Activated naive CD4-positive, alpha-beta T cell treated with anti-CD3 and anti-CD28 coated beads for 36 hours (primary cell): ENCODE measurements at places on chromosomes 11 and 22. TPM values are rescaled to one million over a fixed set of nuclear protein-coding genes. Genes with fewer than 3 reads are reported as not detected.

GSTT2B gene
- total RNA-seq, result not detected

OR51I1 gene
- not detected for total RNA-seq

MEN1 gene
- total RNA-seq, result 23.9 TPM

CCDC34 gene
- 29.9 TPM for total RNA-seq

MS4A6E gene
- total RNA-seq, result not detected

MOGAT2 gene
- not detected for total RNA-seq

LPXN gene
- total RNA-seq, result 84.9 TPM

GPHA2 gene
- not detected for total RNA-seq

MS4A12 gene
- not detected for total RNA-seq

FAM181B gene
- total RNA-seq, result not detected

CRACR2B gene
- 0.32 TPM for total RNA-seq

BTG4 gene
- not detected for total RNA-seq
